ENCODE measurements at places on chromosomes 1 and 21. TPM values are rescaled to one million over a fixed set of nuclear protein-coding genes. Genes with fewer than 3 reads are reported as not detected.

The DFFB gene
- 6.1 TPM for total RNA-seq

The RPAP2 gene
- 44.8 TPM for total RNA-seq

The C1orf94 gene
- not detected for total RNA-seq

- DNase-seq: no peak
These were observed 32.2 kb upstream of the TNFSF18 start for GRCh38 chr1:173082913-173083312.

DNA sequence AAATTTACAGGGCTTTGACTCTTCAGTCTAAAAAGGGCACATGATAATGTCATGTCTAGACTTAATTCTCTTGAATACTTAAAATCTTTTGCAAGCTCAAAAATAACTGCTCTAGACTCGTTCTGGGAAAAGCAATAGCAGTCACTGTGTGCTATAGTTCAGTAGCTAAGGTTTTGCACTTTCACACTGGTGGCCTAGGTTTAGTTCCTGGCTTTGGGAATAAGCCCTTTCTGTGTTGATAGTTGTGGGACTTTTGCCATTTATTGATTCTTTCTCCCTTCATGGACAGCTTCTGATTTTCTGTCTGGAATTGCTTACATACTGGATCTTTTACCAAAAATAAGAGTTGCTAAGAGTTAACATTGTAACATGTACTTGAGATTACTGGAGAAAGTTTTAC is 151.2 kb downstream of the TRIM33 start:
- no peak for DNase-seq

DNA sequence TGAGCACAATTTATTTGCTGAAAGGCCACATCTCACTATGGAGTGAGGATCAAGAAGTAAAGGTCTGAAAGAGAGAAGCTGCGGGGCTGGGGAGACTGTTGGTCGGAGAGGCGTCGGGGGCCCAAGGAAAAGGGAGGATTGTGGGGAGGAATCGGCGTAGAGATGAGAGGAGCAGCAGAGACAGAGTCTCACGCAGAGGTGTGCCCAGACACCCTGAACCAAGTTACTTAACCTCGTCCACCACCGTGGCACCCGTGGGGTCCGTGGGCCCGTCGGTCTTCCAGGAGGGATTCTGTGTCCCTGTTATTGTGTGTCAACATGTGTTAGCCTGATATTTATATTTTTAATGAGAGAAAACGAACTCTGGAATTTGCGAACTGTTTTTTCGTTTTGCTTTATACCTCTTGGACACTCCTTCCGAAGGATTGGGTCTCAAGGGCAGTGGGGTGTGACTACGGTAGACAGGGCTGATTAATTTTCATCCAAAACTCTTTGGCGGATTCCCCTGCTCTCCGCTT is 3.8 kb upstream of the NBPF1 start:
- peak; percentile 64 for DNase-seq

DNA sequence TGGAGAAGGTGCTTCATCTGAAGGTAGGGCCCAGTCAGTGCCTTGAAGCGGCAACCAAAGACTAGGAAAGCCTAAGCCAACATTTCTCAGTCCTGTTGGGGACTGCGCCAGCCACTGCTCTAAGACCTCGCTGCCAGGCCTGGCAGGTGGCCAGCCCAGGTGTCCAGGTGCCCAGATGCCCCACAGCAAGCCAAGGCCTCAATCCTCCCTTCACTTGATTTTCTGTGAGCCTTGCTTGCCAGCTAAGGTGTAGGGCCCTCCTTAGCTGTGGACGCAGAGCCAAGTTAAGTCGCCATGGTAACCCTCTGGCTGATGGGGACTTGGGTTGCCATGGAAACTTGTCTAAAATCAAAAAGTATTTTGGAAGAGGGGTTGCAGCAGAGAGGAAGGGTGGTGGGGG is 135.0 kb downstream of the NAV1 start:
- no peak for DNase-seq

- DNase-seq: no peak
These were observed 9.4 kb upstream of the POU3F1 start for GRCh38 chr1:38055965-38056364.
